Activated naive CD8-positive, alpha-beta T cell treated with anti-CD3 and anti-CD28 coated beads, Interleukin-2, amount 10 ng/mL, durations not matched to agents 7 days and 5 days (primary cell): ENCODE measurements at places on chromosomes 5 and 9.

DNA sequence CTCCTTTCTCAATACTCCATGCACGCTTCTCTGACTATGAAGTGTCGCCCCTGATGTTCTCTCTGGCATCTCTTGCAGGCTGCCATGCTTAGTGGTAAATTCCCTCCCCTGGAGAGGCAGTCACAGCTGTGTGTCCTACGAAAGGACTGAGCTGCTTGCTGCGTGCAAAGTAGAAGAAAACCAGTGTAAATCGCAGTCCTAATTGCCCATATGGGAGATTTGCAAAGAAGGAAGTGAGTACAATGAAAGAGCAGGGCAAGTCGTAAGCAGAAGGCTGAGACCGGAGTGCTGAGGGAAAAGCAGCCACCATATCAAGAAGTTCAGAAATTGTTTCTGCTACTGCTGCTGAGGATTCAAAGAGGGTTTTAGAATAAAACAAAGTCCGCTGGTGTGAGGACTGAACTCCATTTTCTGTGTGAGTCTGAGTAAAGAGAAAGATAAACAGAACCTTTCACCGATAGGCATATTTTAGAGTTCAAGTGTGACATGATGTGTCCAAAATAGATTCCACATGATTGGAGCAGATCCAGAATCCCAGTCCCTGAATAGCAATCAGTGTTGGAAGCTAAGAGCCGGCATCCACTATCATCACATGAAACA, 507.8 kb upstream of the MPDZ start:
- no peak overlapping the region for H3K27ac ChIP-seq
- DNase-seq: no peak
- no peaks in the 10 kb centered on the region for H3K4me1 ChIP-seq

GRCh38 chr9:124894741-124895170, 32.8 kb downstream of the ARPC5L start:
- no peak for DNase-seq
- no peak overlapping the region for H3K4me3 ChIP-seq
- peaks cover 41% of the 10 kb centered on the region for H3K36me3 ChIP-seq
- peaks cover 12% of the 10 kb centered on the region for H3K4me1 ChIP-seq
- peak overlapping the region; percentile 44 for H3K27ac ChIP-seq
- no peaks in the 10 kb centered on the region for H3K27me3 ChIP-seq

DNA sequence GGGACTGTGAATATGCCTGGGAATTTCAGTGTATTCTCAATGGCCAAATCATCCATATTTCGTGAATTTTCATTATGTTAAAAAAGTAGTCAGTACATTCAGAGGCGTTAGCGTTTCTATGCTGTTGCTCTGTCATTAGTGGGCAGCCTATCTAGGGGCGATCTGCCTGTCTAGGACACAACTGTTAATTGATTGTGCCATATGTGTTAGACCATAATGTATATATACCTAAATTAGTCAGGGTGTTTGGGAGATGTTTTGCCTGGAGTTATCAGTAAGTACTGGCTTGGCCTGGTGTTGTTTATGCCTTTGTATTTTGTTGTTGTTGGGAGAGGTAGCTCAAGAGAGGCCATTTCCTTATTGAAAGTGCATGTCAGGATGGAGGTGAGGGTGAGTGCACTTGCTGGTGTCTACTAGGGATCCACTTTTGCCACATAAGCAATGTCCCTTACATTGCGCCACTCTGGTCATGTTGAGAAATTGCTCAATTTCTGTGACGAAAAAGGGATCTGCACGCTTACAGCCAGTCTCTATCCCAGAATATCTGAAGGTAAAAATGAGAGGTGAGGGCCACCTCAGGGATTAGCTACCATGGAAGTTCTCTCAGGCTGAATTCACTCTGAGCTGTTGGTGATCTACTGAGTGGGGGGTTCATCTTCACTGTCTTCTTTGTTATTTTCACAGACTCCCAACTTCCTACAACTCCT, 123.3 kb downstream of the ST8SIA4 start:
- H3K27me3 ChIP-seq: no peaks in the 10 kb centered on the region
- peaks cover 6% of the 10 kb centered on the region for H3K36me3 ChIP-seq
- H3K27ac ChIP-seq: peak overlapping the region; percentile 96
- H3K4me1 ChIP-seq: peaks cover 23% of the 10 kb centered on the region

GRCh38 chr9:33225319-33226147, 14.4 kb upstream of the SPINK4 start:
- peaks cover 27% of the 10 kb centered on the region for H3K4me1 ChIP-seq
- H3K36me3 ChIP-seq: no peaks in the 10 kb centered on the region
- H3K4me3 ChIP-seq: no peak overlapping the region
- H3K27me3 ChIP-seq: no peaks in the 10 kb centered on the region
- peak; percentile 45 for DNase-seq

DNA sequence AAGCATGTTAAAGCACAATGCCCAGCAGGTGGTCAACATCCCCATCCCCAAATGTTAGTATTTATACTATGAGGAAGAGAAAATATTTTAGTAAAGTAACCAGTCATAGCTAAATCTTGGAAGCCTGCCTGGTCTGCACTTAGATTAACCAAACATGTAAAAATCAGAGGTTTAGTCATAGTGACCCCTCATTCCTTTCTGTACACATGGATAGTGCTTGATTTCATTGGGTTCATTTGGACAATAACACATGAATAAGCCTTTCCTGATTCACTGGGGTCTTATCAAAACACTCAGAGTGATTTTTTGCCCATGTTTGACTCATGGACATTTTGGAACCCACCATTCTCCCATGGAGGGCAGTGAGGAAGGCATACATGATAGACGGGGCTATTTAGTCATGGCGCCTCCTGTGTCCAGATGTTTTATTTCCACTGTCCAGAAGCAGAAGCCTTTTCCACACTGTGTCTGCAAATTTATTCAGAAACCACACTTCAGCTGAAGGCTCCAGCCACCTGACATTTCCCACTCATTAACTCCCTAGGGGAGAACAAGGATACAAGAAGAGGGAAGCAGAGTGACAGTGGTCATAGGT, 32.5 kb downstream of the OR1J1 start:
- H3K4me1 ChIP-seq: no peaks in the 10 kb centered on the region
- no peak overlapping the region for H3K27ac ChIP-seq
- H3K4me3 ChIP-seq: no peak overlapping the region
- no peaks in the 10 kb centered on the region for H3K36me3 ChIP-seq
- DNase-seq: no peak
- peaks cover 4% of the 10 kb centered on the region for H3K27me3 ChIP-seq

DNA sequence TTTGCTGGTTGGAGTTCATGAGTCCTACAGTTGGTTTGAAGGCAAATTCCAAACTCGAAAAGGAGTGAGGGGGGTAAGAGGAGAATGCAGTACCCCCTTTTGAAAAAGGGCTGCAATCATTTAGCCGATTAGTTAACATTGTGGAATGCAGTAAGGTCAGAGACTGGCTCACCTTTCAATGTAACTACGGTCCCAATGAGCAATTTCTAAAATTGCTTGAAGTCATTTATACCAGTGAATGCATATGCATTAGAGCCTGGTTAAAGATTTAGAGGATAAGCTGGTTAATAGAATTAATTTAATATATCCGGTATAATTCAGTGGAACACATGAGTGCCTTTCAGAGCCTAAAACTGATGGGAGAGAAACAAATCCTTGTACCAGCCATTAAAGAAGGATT, 172.6 kb upstream of the PAPPA start:
- H3K27me3 ChIP-seq: peaks cover 2% of the 10 kb centered on the region
- H3K36me3 ChIP-seq: no peaks in the 10 kb centered on the region
- H3K4me1 ChIP-seq: no peaks in the 10 kb centered on the region
- H3K27ac ChIP-seq: no peak overlapping the region
- H3K4me3 ChIP-seq: no peak overlapping the region

GRCh38 chr5:1281038-1281882, 13.6 kb downstream of the TERT start:
- H3K27ac ChIP-seq: no peak overlapping the region
- H3K27me3 ChIP-seq: no peaks in the 10 kb centered on the region
- H3K4me3 ChIP-seq: no peak overlapping the region
- no peaks in the 10 kb centered on the region for H3K4me1 ChIP-seq
- peaks cover 2% of the 10 kb centered on the region for H3K36me3 ChIP-seq
- no peak for DNase-seq

GRCh38 chr5:65790371-65791163, 68.6 kb downstream of the NLN start:
- no peaks in the 10 kb centered on the region for H3K27me3 ChIP-seq
- no peak overlapping the region for H3K27ac ChIP-seq
- peaks cover 26% of the 10 kb centered on the region for H3K36me3 ChIP-seq
- DNase-seq: no peak
- no peak overlapping the region for H3K4me3 ChIP-seq

GRCh38 chr5:32362527-32362926, 49.8 kb upstream of the MTMR12 start:
- H3K4me3 ChIP-seq: no peak overlapping the region
- H3K27ac ChIP-seq: no peak overlapping the region
- H3K4me1 ChIP-seq: no peaks in the 10 kb centered on the region
- no peak for DNase-seq
- H3K36me3 ChIP-seq: peaks cover 19% of the 10 kb centered on the region

GRCh38 chr5:135615171-135615570, 36.4 kb upstream of the CXCL14 start:
- peaks cover 24% of the 10 kb centered on the region for H3K27me3 ChIP-seq
- H3K4me1 ChIP-seq: no peaks in the 10 kb centered on the region
- no peak for DNase-seq
- no peak overlapping the region for H3K27ac ChIP-seq
- no peaks in the 10 kb centered on the region for H3K36me3 ChIP-seq
- H3K4me3 ChIP-seq: no peak overlapping the region

- DNase-seq: no peak
- no peak overlapping the region for H3K27ac ChIP-seq
- H3K36me3 ChIP-seq: no peaks in the 10 kb centered on the region
These were observed 41.9 kb downstream of the GOLM1 start for GRCh38 chr9:86057491-86057890.

- no peak overlapping the region for H3K27ac ChIP-seq
- DNase-seq: no peak
- no peaks in the 10 kb centered on the region for H3K27me3 ChIP-seq
- H3K36me3 ChIP-seq: peaks cover 7% of the 10 kb centered on the region
- H3K4me3 ChIP-seq: no peak overlapping the region
These were observed 154.7 kb downstream of the PCSK5 start for GRCh38 chr9:76045221-76045620.

- no peak for DNase-seq
- H3K27me3 ChIP-seq: no peaks in the 10 kb centered on the region
- no peak overlapping the region for H3K4me3 ChIP-seq
- no peaks in the 10 kb centered on the region for H3K4me1 ChIP-seq
These were observed 70.1 kb downstream of the RFX3 start for GRCh38 chr9:3455717-3456116.

- no peaks in the 10 kb centered on the region for H3K36me3 ChIP-seq
- H3K4me1 ChIP-seq: peaks cover 7% of the 10 kb centered on the region
- H3K4me3 ChIP-seq: no peak overlapping the region
- H3K27ac ChIP-seq: no peak overlapping the region
These were observed 79.1 kb downstream of the UGCG start for GRCh38 chr9:111975709-111976108.

GRCh38 chr5:107010060-107010459, 660.7 kb downstream of the EFNA5 start:
- no peak overlapping the region for H3K4me3 ChIP-seq
- DNase-seq: no peak
- H3K27ac ChIP-seq: no peak overlapping the region
- H3K27me3 ChIP-seq: no peaks in the 10 kb centered on the region

- peaks cover 61% of the 10 kb centered on the region for H3K4me1 ChIP-seq
- peaks cover 5% of the 10 kb centered on the region for H3K36me3 ChIP-seq
- peak; percentile 70 for DNase-seq
- peak overlapping the region; percentile 98 for H3K4me3 ChIP-seq
- no peaks in the 10 kb centered on the region for H3K27me3 ChIP-seq
These were observed 11.1 kb upstream of the CDC42SE2 start for GRCh38 chr5:131252824-131253171.

- no peaks in the 10 kb centered on the region for H3K27me3 ChIP-seq
- no peak overlapping the region for H3K4me3 ChIP-seq
- H3K36me3 ChIP-seq: no peaks in the 10 kb centered on the region
- DNase-seq: no peak
- H3K27ac ChIP-seq: no peak overlapping the region
These were observed 25.3 kb downstream of the STXBP1 start for GRCh38 chr9:127637322-127637847.

DNA sequence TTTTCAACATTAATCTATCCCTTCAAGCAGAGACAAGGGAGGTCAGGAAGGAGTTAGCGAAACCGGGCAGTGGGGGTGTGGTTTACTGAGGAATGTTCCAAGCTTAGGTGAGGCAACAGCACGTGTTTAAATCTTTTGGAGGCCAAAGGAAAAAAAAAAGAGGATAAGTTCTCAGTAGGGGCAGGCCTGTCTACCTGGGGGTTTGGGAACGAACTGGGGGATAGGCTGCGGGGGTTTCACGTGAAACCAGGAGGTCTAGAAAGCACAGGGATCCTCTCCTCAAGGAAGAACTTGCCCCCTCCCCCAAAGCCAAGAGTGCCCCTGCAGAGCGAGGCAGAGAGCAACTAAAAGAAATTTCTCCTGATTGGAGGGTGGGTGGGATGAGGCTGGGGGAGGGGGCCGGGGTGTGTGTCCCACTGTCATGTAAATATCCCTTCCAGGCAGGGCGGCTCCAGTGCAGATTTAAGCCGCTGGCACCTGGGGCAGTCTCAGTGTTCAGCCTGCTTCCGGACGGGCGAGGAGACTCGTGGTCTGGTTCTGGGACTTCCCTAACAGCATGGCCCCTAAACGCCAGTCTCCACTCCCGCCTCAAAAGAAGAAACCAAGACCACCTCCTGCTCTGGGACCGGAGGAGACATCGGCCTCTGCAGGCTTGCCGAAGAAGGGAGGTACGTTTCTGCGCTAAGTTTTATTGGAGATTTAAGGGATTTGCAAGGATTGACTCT, 5.5 kb upstream of the SET start:
- DNase-seq: no peak
- no peaks in the 10 kb centered on the region for H3K27me3 ChIP-seq
- H3K36me3 ChIP-seq: peaks cover 8% of the 10 kb centered on the region
- peak overlapping the region; percentile 100 for H3K4me3 ChIP-seq
- H3K27ac ChIP-seq: peak overlapping the region; percentile 99

GRCh38 chr5:17951392-17952169, 317.3 kb downstream of the TAF11L14 start:
- no peaks in the 10 kb centered on the region for H3K4me1 ChIP-seq
- no peak overlapping the region for H3K4me3 ChIP-seq
- H3K36me3 ChIP-seq: no peaks in the 10 kb centered on the region
- DNase-seq: no peak
- H3K27me3 ChIP-seq: no peaks in the 10 kb centered on the region

DNA sequence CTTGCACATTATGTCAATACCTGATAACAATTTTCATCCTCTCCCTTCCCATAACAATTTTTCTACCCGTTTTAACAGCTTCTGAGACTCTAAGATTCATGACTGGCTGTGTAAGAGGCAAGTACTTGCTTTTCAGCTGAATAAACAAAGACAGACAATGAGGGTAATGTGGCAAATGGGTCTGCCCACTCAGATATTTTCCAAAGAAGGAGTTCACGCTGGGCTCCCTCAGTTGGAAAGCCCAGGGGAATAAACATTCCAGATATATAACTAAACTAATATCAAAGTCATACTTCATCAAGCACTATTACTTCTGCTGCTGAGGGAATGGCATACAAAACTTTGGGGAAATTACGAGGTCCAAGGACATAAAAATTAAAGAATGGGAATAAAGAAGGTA, 24.4 kb downstream of the MEGF9 start:
- no peak overlapping the region for H3K4me3 ChIP-seq
- DNase-seq: no peak
- H3K27ac ChIP-seq: no peak overlapping the region
- H3K27me3 ChIP-seq: no peaks in the 10 kb centered on the region
- H3K4me1 ChIP-seq: peaks cover 25% of the 10 kb centered on the region
- peaks cover 9% of the 10 kb centered on the region for H3K36me3 ChIP-seq

- DNase-seq: no peak
- H3K27me3 ChIP-seq: peaks cover 3% of the 10 kb centered on the region
- H3K4me3 ChIP-seq: no peak overlapping the region
- peaks cover 9% of the 10 kb centered on the region for H3K36me3 ChIP-seq
- no peaks in the 10 kb centered on the region for H3K4me1 ChIP-seq
- no peak overlapping the region for H3K27ac ChIP-seq
These were observed 89.0 kb downstream of the ARSB start for GRCh38 chr5:78896132-78896531.
